OCI-LY7 (cell line): ENCODE measurements at places on chromosomes 5 and 9.
A peak's percentile ranks its signal among the peaks of the same experiment; 100 is the strongest.

DNA sequence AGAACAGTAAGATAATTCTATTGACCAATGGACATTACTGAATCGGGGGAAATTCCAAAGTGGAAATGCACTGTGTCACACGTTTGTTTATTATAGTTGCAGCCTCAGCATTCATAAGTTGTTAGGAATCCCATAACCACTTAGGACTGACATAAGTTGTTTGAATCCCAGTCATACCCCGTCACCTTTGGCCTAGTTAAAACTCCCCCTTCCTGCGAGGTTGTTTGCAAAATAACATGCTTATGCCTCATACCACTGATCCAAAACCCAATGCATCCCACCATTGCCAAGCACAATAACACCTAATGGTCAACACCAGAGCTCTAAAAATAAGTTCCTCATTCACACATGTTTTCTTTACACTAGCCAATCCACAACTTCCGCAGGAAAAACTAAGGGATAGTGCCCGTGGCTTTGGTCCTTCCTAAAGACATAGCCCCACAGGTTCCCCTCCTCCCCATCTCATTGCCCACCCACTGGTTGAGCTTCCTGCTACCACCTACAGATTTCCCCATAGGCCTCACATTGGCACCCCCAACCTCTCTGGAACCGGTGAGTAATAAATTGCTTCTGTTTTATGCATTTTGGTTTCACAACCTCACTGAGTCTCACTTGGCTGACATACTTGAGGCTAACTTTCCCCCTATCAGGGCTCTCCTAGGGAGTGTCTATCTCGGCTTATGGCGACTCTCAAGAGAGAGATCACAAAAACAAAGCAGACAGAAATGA, 42.3 kb upstream of the MUSK start:
- no peak for DNase-seq

DNA sequence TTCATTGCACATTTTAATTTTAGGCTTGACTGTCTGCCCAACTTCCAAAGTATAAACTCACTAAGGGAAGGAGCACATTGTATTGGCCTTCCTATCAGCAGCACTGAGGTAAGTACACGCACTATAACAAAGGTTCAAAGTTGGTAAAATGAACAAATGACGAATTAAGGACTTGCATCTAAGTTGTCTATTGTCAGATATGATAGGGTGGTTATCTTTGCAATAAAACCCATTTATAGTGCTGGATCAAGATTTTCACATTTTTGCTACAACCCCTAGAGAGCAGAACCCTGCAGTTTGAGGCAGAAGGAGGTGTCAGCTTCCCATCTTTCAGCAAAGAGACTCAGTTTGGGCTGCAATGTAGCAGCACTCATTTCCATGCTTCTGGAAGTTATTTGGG, 5.1 kb downstream of the HOMER1 start:
- DNase-seq = no peak

- no peak for DNase-seq
Observed at GRCh38 chr9:131407717-131408195, 13.9 kb downstream of the PRRC2B start.

- DNase-seq = no peak
Observed at GRCh38 chr9:6441269-6441668, 28.3 kb downstream of the UHRF2 start.

DNA sequence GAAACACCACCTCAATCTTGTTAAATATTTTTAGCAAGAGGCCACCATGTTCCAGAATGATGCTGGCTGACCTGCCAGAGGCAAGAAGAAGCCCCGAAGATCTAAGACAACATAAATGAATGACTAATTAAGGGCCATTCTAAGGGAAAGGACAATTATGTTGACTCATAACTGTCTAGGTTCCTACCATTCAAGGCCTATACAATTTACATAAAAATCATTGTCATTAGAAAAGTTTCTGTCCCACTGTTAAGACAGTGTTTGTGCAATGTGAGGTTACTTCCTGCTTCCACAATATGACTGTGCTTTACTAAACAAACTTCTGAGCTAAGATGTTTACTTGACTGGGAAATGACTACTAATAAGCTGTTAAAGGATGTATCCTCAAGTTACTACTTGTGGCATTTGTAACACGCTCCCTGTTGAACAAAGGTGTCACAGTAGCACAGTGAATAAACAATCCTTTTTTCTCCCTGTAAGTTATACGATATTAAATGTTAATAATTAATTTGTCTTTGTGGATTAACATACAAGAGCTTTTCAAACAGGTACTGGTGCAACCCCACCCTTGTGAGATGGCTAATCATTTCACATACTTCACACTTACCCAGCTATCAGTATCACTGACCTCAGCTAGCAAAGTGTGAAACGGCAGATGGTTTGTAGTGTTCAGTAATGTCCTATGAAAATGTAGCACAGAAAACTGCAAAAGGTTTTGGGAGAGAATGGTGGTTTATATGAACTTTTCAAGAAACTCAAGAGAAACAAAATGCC, 195.8 kb downstream of the EFNA5 start:
- DNase-seq = no peak

DNA sequence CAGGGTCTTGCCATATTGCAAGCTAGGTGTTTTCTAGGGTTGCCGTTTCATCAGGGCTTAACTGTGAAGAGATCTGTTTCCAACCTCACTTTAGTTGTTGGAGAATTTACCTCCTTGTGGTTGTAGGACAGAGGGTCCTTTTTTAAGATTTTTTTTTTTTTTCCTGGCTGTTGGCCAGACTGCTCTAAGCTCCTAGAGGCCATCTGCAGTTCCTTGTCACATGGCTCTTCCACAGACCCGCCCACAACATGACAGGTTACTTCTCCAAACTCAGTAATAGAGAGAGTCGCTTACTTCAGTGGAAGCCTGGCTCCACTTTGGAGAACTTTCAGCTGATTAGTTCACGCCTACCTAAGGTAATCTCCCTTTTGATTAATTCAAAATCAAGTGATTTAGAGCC, 543.7 kb downstream of the DMRTA1 start:
- DNase-seq = no peak

GRCh38 chr9:87733273-87734052, 7.5 kb downstream of the CTSL start:
- DNase-seq = no peak

- peak; percentile 54 for DNase-seq
Observed at GRCh38 chr9:69919461-69920061, 98.9 kb downstream of the CFAP95 start.

DNA sequence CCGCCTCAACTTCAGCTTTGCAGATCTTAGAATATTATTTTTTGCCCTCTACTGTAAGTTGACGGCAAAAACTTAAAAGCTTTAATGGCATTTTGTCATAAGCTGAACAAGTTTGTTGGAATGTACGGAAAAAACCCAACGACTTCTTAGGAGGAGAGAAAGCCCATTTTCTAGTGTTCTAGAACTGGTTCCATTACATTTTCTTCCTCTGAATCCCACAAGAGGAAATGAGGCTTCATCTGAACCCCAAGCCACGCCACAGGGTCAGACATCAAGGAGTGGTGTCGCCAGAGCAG, 113.7 kb downstream of the LHFPL2 start:
- DNase-seq = no peak

DNA sequence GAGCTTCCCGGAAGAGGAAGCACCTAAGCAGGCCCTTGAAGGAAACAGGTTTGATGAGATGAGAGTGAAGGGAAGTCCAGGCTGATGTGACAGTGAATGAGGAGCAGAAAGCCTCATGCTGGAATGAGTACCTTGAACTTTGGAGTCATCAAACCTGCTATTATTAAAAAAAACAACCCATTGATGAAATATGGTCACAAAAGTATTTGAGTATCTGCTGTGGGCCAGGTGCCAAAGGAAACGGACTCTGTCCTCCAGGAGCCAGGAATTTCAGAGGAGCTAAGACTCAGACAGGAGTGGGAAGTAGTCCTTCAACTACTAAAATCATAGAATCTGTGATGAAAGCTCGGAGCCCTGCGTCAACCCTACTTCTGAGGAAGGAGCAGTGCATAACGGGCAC, 11.9 kb downstream of the HAND1 start:
- DNase-seq = no peak

GRCh38 chr5:17182494-17182893, 34.9 kb upstream of the BASP1 start:
- DNase-seq = no peak
